HS-27A (cell line): ENCODE measurements at places on chromosomes 11 and 22.

- DNase-seq: no peak
These were observed 5.3 kb upstream of the IFITM3 start for GRCh38 chr11:325796-326591.

DNA sequence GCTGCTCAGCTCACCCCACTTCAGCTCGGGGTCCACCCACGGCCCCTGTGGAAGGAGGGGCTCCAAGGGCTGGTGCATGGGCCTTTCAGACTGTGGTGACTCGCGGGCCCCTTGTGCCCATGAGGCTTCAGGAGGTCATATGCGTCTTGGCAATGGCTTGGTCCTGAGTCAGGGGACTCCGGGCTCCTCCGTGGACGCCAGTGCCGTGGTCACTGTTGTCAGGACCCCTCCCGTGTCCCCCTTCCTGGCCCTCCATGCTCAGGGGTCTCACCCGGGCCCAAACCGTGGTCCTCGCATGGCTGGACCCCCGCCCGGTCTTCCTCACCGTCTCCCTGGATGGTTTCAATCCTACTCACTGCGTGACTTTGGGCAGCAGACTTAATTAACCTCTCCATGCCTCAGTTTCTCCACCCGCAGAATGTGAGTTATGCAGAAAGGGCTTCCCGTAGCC is 436.4 kb downstream of the TBC1D22A start:
- no peak for DNase-seq

GRCh38 chr11:107716884-107717532 is 5.2 kb upstream of the SLN start:
- no peak for DNase-seq

- no peak for DNase-seq
These were observed 36.1 kb upstream of the SCN3B start for GRCh38 chr11:123690485-123690884.

DNA sequence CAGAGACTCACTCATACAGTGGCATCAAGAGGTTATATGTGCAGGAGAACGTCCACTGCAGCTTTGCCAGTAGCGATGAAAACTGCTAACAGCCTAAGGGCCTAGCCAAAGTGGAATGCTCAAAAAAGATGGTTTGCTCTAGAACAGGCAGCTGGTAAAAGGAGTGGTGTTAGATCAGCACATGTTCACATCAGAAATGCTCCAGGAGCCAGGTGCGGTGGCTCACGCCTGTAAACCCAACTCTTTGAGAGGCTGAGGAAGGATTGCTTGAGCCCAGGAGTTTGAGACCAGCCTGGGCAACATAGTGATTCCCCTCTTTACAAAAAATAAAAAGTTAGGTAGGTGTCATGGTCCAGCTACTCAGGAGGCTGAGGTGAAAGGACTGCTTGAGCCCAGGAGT is 10.3 kb upstream of the TFIP11 start:
- no peak for DNase-seq
